Memory B cell (primary cell): ENCODE measurements at places on chromosomes 7 and 10.

DNA sequence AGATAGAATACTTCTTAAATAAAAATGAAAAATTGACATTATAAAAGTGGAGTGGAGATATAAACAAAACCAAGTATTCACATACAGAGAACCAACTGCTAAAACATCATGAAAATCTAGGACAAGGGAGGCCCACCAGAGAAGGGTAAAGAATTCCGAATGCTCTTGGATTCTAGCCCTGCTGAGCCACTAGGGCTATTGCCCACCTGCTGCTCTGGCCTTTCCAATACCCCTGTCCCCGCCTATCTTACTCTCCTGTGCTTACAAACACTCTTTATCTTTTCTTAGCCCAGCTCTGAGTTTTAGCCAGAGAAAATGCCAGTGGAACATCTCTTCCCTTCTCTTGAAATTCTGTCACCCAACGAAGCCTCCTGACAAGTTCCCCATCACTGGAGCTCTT is 100.3 kb downstream of the MACC1 start:
- DNase-seq = no peak

GRCh38 chr7:12294701-12295100 is 83.6 kb downstream of the TMEM106B start:
- DNase-seq = no peak

DNA sequence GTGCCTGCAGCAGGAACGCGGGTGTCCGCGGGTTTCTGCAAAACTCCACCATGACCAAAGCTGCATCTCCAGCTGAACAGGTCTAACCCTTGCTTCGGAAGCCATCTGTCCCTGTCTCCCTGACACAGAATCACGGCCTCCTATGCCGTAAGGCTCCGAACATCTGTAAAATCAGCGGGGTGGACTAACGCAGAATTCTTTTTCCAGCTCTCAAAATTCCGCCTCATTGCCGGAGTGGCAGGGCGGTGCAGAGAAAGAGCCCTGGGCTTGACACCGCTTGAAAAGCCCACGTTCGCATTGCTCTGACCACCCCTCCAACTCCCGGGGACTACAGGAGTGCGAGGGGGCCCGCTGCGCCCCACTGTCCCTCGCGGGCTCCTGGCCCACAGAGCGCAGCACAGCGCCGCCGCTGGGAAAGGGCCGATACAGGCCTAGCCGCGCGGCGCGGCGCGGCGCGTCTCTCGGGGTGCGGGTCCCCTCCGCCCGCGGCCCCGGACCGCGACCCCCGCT is 409 bp downstream of the DNMBP start:
- DNase-seq = no peak

DNA sequence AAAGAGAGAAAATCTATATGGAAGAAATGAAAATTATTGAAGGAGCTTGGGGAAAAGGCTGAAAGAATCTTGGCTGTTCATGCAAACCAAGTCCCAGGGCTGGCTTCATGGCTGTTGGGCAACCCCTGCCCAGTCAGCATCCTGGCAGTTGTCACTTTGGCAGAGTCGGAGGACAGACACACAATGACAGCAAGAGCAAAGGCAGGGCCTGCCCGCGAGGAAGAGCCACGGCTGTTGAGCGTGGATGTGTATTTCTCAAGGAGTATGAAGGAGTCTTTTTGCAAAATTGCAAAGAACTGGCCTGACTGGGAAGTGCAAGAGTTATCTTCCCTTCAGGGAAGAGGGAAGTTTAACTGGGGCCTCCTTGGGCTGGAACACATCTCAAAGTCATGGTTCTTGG is 11.7 kb downstream of the PTPRE start:
- no peak for DNase-seq

GRCh38 chr7:20435305-20435704 is 104.6 kb downstream of the ITGB8 start:
- DNase-seq = no peak

- no peak for DNase-seq
Observed at GRCh38 chr7:85454904-85455303, 268.0 kb upstream of the SEMA3D start.

DNA sequence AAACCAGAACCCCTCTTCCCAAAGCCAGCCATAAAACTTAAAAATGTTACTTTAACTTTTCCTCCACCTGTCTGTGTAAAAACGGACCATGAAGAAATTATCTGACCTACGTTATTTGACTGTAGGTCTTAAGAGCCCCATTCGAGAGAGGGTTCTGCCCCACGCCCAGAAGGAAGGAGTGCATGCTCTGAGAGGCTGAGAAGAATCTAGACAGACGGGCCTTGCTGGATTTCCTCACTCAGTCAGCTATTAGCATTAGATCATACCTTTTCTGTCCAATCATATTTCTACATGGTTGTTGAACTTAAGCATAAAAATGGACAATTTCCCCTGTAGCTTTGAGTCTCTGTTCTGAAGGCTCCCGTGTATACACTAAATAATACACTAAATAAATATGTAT is 38.1 kb upstream of the WDR11 start:
- DNase-seq = no peak

DNA sequence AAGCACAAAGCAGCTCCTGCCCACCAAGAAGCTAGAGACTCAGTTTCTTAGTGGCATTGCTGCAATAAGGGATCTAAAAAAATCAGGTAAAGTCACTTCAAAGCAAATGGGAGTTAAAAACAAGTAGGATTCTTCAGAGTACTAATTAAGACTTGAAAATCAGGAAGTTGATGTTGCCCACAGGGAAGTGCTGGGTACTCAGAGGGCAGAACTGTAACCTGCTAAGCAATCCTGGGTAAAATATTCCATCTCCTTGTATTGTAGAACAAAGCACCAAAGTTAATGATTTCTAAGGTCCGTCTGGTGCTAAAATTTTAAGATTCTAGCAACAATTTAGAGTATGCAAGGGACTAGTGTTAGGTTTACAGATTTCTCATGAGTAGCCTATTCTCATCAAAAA is 8.3 kb downstream of the PEX1 start:
- DNase-seq = no peak

DNA sequence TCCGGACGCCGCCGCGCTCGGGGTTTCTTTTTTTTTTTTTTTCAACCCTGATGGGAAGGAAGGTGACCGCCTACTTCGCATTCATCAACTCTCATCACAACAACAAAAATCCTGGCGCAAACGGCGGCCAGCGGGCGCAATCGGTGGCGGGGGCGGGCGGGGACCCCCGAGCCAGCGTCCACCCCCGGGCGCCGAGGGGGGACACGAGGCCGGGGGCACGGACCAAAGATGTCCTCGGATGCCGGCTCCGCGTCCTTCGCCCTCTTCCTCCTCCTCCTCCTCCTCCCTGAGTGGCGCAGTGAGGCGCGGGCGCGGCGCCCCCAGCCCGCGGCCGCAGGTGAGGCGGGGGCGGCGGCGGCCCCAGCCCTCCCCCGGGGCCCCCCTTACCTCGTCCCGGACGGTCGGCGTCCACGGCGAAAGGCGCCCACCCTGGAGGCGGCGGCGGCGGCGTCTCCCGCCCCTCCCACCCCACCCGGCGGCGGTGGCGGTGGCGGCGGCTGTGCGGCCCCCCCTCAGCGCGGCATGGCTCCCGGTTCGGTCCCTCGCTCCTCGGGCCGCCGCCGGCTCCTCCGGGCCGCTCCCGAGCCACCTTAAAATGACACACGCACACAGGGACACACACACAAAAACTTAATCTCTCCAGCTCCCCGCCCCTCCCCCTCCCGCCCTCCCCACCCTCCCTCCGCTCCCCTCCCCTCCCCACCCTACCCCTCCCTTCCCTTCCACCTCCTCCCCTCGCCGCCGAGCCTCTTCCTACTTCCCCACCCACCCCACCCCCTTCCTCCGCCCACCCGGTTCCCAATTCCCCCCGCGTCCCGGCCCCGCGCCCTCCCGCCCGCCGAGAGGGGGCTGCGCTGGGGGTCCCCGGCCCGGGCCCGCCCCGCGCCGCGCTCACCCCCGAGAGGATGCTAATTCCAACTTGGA is at the start of gene CTBP2:
TSS of gene CTBP2 (minus strand) at position 632 of the 924 bp plus-strand sequence.
- no peak for DNase-seq

GRCh38 chr7:128878226-128879105 is 15.8 kb downstream of the ATP6V1F start:
- no peak for DNase-seq

- DNase-seq = no peak
Observed at GRCh38 chr7:6403907-6404306, 43.8 kb downstream of the DAGLB start.

DNA sequence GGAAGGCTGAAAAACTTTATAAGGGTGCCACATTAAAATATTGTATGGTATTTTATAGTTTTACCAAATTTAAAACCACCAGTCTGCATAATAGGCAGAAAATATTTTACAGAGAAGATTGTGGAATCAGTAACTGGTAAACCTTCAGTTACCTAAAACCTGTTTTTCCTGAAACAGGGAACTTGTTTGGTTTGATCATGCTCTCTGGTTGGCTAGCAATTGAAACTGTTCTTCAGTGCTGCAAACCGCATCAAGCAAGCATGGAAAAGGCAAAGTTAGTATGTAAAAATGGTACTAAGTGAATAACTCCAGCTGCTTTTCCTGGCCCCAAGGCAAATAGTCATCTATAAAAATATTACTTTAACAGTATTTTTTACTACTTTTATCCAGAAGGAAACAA is 316.9 kb upstream of the LRRN3 start:
- no peak for DNase-seq
